ENCODE measurements at places on chromosomes 5 and 9.

DNA sequence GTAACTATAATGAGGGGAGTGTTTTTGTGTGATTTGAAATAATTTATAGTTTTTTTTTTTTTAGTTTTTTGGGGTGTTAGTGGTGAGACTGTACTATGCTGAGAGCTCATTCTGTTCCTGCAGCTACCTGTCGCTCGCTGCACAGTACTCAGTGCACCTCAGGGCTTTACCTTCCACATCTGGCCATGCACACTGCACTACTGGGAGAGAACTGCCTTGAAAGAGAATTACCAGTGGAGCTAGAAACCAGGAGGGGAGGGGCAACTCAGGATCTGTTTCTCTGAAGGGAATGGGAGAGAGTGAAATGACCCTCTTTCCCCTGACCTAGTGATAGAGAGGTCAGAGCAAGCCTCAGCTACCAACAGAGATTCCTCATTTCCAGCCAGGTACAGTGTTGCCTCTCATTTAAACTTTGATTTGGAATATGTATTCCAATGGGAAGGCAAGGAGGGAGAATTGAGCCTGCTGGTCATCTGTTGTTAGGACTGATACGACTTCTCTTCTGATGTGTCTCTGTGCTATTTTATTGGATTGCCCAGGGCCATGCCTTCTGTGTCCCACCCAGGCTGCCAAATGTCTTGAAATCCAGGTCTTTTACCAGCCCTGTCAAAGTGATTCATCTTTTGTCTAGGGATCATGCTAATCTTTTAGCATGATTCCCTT is 8.9 kb downstream of the ATG10 start:
- no peak for DNase-seq

- DNase-seq: no peak
Measured at GRCh38 chr9:38345851-38346755, 46.4 kb upstream of the ALDH1B1 start.

DNA sequence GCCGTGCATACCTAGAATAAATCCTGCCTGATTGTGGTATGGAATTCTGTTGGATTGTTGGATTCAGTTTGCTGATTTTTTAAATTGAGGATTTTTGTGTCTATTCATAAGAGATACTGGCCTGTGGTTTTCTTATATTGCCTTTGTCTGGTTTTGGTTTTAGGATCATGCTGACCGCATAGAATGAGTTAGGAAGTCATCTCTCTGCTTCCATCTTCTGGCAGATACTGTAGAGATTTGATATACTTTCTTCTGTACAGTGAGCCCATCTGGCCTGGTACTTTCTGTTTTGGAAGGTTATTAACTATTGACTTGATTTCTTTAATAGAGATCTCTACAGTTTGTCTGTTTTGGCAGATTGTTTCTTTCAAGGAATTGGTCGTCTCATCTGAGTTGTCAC is 14.7 kb downstream of the CEP72 start:
- no peak for DNase-seq

GRCh38 chr5:179870403-179870903 is 11.8 kb upstream of the MRNIP start:
- DNase-seq: no peak

- no peak for DNase-seq
Measured at GRCh38 chr5:60835554-60835953, 8.5 kb downstream of the ELOVL7 start.

DNA sequence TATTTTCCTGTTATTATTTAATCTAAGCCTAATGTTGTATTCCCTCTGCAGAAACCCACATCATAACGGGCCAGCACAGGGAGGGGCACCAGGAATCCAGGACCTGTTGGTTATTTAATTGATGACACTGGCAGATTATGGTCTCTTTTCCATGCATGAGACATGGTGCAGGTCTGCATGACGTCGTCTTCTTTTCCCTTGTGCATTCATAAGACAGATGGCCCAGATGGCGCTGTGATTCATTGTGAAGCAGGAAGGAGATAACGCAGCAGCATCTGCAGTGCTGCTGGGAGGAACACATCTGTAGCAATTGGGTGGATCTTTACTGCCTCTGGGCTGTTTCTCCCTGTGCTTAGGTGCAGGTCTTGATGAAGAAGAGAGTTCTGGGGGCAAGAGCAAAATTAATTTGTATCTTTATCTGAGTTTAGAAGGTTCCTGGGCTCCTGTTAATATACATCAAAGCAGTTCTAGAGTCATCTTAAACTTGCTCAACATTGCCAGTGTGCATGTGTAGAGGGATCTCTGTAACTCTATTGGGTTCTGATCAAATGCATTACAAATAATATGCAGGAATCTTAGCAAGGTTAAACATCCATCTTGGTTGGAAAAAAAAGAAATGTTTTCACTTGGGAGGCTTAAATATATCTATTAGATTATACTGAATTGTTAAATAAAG is 176.1 kb downstream of the PCSK1 start:
- DNase-seq: no peak

Measured in stimulated activated CD4-positive, alpha-beta T cell treated with anti-CD3 and anti-CD28 coated beads, Interleukin-2, amount 100 ng/mL, for 24 hours (primary cell).